ENCODE measurements at places on chromosomes 1 and 21.

DNA sequence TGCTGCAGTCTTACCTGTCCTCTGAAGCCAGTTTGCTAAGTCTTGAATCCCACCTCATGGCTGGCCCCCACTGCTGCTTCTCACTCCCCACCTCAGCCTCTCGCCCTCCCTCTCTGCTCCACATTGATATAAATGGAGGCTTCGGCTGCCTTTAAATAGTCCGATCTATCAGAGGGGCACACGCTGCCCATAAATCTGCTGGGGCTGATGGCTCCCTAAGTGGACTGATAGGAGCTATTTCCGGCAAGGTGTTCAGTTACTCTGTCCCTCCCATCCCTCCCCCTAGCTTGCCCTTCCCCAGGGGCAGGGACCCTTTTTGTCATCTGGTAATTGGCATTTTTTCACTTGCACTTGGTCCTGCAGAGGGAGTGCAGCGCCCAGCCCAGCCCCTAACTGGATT lies 108.4 kb downstream of the TMEM53 start:
- DNase-seq = no peak

- DNase-seq = no peak
Observed at GRCh38 chr21:26900980-26901379, 55.8 kb upstream of the ADAMTS1 start.

GRCh38 chr1:40382108-40382460 lies 8.6 kb downstream of the SMAP2 start:
- DNase-seq = no peak

DNA sequence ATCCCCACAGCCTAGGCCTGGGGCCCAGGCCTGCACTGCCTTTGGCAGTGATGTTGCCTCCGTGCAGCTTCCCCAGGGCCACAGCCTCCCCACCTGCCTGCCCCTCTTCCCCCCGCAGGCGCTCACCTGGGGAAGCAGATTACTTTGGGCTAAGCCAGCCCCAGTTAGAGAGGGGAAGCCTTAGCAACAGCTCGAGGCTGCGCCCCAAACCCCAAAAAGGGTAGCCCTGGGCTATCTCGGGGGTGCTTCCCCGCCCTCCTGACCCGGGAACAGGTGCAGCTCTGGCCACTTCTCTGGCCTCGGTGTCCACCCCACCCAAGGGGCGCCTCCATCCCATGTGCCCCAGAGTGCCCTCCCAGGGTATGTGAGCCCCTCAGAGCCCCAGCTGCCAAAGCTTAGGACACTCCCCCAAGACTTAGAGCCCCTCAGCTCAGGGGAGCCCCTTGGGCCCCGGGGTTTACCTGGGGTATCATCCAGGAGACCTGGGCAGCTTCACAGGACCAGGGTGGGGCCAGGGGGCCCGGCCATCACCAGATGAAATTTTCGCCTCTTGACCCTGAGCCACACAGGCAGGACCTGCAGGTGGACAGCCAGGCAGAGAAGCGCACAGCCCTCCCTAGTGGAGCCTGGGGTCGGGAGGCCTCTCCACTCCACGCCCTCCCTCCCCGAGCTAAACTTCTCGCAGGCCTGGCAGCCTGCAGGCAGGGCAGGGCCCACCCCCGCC lies 3.3 kb upstream of the TTC34 start:
- no peak for DNase-seq

- DNase-seq = no peak
Observed at GRCh38 chr1:8598060-8598724, 219.2 kb downstream of the RERE start.

DNA sequence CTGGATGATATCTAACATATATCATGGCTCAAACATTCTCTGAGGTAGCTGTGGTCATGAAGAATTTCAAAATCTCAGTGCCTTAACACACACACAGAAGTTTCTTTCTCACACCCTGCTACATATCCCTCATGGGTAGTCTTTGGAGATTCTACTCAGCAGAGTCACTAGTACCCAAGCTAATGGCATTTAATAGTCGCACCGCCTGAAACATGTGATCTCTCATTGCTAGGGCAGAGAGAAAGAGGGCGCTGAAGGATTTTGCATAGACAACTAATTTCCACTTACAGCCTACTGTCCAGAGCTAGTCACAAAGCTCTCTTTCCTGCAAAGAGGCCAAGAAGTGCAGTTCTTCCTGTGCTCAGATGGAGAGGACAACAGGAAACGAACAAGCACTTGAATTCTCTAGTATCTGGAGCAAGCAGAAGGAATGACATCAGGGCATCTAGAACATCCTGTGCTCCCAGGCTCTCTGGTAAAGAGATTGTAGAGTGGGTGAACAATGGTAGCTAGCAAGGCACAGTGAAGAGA lies 183.4 kb upstream of the PTBP2 start:
- no peak for DNase-seq

- no peak for DNase-seq
Observed at GRCh38 chr1:107600607-107601160, 364.3 kb downstream of the VAV3 start.

- no peak for DNase-seq
Observed at GRCh38 chr1:198122693-198123092, 34.1 kb upstream of the NEK7 start.

DNA sequence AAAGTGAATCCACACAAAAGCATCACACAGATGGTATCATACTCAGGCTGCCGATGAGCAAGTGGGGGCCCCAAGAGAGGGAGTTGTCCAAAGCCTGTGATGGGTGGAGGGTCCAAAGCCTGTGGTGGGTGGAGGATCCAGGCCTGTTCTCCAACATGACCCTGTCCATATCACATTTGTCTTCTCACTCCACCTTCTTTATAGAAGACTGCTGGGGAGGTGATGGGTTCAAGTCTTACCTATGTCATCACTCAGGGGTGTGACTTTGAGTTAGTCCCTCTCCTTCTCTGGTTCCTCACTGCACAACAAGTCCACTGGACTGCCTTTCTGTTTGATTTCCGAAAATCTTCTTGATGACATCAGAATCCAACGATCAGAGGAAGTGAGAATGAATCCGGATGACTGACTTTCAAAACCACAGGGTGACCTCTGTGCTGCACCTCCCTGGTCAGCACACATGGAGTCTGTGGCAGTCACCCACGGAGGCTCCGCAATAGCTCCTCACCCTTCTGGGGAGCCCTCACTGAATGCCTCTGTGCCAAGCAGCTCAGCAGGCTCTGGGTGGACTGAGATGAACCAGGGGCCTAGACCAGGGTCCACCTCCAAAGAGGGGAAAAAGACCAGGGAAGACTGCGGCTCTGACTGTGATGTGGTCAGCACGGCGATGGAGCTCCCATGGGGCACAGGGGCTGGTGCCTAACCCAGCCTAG lies 166.8 kb downstream of the HIVEP3 start:
- no peak for DNase-seq

- no peak for DNase-seq
Observed at GRCh38 chr1:51636764-51637522, 20.1 kb downstream of the OSBPL9 start.

DNA sequence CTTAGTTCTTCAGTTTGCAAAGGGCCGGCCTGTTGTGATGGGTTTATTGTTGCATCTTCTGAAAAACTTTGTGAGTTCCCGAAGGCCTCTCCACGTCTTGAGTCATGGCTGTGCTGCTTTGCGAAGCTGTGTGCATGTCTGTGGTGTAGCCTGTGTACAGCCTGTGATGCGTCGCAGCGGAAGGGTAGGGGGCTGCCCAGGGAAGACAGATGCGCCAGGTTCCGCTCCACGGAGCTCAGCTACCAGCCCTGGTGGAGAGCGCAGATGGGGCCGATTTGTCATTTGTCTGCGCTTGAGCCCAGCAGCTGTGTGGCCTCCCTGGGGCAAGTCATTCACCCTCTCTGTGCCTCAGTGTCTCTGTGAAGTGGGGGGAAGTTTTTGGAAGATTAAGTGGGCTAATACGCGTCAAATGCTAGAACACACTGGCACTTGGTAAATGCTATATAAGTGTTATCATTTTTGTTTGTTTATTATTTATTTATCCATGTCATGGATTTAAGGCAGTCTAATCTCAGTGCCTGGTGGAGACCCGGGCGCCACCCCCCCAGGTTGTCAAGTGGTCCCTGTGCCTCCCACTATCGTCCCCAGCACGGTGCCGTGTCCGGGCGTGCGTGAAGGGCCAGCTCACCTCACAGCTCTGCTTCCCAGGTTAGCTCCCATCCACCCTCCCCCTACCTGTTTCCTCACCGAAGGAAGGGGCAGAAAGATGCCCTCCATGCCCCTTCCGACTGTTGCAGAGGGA lies 8.4 kb downstream of the PDE9A start:
- no peak for DNase-seq

- no peak for DNase-seq
Observed at GRCh38 chr1:102219463-102219862, 222.7 kb upstream of the OLFM3 start.

DNA sequence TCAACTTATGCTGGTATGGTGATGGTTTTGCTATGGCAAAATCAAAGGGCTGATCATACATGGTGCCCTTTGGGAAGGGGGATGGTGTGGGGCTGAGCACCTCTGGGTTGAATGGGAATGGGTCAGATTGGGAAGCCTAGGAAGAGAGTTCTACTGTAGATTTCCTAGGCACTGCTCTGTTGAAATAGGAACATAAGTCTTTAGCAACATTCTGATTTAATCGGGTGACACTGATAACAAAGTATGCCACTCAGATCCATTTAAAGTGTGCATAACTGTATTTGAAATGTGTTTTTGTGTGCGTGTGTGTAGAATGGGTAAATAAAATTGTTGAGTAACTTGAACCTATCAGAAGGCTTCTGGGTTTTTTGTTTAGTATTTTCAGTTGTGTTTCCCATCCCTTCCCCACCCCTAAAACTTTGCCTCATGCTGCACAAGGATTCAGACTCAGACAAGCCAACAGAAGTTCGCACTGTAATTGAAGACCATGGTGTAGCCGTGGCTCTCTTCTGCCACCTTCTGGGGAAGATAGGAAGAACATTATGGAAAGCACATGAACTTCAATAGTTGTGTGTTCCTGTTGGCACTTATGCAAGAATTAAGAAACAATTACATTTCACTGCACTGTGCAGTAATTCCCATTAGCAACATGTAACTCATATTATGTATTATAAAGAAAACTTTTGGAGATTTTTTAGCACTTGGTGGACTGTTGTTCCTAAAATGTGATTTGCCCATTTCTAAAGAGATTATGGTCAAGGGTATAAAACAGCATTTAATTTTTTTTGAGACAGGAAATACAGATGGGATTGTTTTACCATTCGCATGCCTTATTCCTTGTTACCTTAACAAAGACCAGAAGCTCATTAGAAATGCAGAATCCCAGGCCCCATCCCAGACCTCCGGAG lies 10.9 kb upstream of the C4BPB start:
- DNase-seq = peak; percentile 83

GRCh38 chr1:75632350-75632949 lies 21.5 kb upstream of the SLC44A5 start:
- no peak for DNase-seq

- no peak for DNase-seq
Observed at GRCh38 chr1:77048615-77049005, 170.6 kb downstream of the PIGK start.

DNA sequence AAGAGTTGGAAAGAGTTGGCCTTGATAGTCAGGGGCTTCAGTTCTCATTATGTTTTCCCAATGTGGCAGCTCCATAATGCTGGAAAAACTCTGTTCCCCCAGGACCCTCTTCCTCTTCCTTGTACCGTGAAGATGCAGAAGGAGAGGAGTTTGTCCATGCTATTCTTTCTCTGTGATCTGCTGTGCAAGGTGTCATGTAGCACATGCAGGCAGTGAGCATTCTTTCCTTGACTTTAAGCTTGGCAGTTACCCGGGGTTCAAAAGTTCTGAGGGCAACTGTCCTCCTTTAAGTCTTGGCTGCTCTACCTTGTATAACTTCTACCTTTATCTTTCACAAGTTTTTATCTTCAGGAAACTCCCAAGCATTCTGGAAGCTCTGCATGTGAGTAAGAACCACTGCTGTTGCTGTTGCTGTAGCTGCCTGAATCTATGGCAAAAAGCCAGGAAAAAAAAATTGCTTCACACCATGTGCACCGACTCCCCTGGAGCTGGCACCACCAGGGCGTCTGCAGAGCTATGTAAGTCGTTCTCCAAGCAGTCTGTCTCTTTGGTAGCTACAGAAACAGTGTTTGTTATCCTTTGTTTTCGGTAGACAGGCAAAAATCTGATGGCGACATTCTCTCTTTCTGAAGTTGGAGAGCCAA lies 42.7 kb upstream of the SLC16A1 start:
- DNase-seq = peak; percentile 45

GRCh38 chr1:19377812-19378718 lies 65.9 kb downstream of the SLC66A1 start:
- DNase-seq = no peak

GRCh38 chr21:44487831-44488230 lies 32.5 kb downstream of the LRRC3 start:
- no peak for DNase-seq

- DNase-seq = no peak
Observed at GRCh38 chr1:55375617-55376258, 160.6 kb upstream of the USP24 start.

GRCh38 chr1:28056129-28056925 lies 32.1 kb downstream of the EYA3 start:
- DNase-seq = no peak

DNA sequence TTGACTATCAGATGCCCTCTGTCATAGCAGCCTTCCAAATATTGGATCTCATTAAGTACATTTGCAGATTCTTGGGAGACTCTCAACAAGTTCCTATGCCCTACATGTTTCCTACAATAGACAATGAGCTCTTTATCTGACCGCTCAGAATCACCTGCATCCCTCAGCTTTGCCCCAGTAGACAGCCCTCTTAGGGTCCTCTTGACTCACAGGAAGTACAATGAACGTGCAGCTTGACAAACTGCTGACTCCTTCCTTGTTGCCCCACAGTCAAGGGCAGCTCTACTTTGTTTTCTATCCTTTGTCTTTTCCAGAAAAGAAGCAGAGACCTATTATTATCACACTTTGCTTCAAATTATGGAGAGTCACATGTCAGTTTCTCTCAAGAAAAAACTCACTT lies 27.6 kb downstream of the SLC44A5 start:
- no peak for DNase-seq

GRCh38 chr1:106889583-106889982 lies 166.9 kb upstream of the PRMT6 start:
- no peak for DNase-seq
